Stimulated activated CD8-positive, alpha-beta memory T cell treated with anti-CD3 and anti-CD28 coated beads, Interleukin-2, amount 100 ng/mL, for 1 hour (primary cell): ENCODE measurements at places on chromosomes 11 and 22.

DNA sequence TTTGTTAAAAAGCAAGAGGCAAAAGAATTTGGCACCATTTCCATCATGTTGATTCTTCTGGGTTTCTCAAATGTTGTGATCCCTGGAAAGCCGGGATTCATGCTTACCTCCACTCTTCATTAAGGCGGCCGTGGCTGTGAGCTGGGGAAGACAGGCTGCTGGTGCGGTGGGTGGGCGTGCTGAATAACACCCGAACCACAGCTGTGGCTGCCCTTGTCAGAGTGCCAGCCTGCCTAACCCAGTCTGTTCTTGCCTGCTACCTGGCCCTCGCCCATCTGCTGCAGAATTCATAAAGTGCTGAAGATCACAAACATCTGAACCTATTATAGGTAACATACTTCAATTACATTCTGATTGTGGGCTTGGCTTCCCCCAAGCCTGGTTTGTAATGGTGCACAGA, 95.8 kb upstream of the RCN1 start:
- DNase-seq, result no peak

GRCh38 chr11:70738661-70739060, 340.3 kb downstream of the CTTN start:
- no peak for DNase-seq

- DNase-seq, result peak; percentile 55
These were observed 11.8 kb upstream of the MIEF1 start for GRCh38 chr22:39490135-39490798.

- DNase-seq, result no peak
These were observed 8.6 kb downstream of the ARAP1 start for GRCh38 chr11:72743321-72744221.

GRCh38 chr11:17610085-17610894, 63.2 kb downstream of the OTOG start:
- no peak for DNase-seq

DNA sequence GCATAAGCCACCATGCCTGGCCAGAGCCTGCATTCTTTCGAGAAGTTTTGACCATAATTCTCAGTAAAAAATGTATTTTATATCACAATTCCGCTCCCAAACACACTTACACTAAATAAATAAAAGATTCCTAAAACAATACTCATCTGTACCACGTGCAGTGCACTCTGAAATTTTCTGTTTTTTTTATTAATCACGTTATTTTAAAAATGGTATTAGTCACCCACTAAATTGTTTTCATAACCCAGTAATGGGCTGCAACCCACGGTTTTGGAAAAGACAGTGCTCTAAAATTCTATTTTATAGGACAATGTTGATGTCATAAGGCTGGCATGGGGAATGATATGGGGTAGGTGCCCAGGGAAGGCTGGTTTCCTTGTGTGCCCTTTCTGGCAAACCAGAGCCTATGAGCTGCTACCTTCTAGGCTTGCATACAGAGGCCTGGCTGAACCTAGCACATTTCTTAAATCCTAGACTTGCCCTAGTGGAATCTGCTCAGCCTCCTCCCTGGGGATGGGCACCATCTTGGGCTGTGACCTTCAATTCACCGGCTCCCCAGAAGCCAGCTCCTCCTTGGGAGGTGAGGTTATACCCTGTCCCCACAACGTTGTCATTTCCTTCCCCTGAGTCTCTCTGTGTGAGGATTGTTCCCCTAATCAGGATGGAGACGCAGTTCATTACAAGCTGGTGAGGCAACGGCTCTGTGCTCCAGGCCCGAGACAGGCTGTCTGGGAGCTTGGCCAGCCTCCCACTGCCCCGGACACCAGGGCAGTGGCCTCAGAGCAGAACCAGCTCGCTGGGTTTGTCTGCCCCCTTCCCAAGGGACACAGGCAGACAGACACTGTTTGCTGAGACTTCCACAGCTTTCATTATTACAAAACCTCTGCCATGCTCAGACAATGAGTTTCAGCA, 116.5 kb upstream of the NAV2 start:
- no peak for DNase-seq

DNA sequence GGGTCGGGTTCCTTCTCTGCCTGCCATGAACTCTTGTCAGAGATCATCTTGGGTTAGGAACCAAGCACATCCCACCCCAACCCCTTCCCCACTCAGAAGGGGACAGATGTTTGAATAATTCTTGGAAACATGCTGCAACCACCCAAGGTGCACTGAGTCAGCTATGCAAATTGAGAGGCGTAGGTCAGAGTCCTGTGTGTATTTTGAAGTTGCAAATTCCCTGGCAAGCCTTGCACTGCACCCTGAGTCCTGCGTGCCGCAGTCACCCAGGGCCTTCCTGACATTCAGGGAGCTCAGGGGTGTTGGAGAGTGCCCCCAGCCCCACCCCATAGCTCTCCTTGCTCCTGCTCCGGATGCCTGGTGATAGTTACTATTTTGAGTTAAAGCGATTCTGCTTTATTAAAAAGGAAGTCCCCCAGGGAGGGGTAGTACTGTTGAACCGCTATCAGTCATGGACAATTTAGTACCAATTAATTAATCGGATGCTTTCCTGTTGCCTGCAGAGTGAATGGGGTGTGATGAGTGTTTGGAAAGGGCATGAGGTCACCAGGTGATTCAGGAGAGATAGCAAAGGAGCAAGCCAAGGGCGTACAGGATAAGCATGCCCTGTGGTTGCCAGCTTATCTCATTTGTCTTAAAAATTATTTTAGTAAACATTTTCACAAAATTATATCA, 123.7 kb downstream of the GRIK4 start:
- DNase-seq, result no peak

GRCh38 chr11:73177778-73178539, 35.8 kb upstream of the FCHSD2 start:
- peak; percentile 43 for DNase-seq

GRCh38 chr11:8693010-8693551, 10.5 kb downstream of the RPL27A start:
- no peak for DNase-seq

- no peak for DNase-seq
These were observed 148.1 kb downstream of the DYNC2H1 start for GRCh38 chr11:103257360-103257759.

DNA sequence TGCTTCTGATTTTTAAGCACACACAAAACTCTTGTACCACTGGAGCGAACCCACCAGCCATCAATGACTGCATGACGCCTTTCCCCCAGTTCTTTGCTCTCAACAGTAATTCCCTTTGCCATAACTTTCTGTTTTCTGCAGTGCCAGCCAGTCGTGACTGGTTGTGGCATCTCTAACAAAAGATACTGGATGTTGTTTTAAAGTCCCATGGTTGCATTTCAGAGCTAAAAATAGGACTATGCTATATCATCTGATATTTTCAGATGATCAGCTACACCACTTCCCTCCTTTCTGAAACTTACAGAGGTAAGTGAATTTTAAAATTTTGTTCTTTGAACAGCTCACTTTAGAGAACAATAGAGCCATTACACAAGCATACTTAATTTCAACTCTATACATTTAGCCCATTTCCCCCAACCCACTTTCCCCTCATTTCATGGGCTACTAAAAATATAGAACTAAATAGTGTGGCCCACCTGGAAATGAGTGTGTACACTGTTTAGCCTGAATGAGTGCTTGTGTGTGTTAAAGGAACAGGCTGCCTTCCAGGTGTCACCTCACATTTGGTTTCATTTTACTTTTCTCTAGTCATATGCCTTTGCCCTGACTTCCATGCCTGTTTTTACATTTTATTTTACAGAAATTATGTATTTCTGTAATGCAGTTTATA, 136.9 kb upstream of the ZC3H12C start:
- no peak for DNase-seq

DNA sequence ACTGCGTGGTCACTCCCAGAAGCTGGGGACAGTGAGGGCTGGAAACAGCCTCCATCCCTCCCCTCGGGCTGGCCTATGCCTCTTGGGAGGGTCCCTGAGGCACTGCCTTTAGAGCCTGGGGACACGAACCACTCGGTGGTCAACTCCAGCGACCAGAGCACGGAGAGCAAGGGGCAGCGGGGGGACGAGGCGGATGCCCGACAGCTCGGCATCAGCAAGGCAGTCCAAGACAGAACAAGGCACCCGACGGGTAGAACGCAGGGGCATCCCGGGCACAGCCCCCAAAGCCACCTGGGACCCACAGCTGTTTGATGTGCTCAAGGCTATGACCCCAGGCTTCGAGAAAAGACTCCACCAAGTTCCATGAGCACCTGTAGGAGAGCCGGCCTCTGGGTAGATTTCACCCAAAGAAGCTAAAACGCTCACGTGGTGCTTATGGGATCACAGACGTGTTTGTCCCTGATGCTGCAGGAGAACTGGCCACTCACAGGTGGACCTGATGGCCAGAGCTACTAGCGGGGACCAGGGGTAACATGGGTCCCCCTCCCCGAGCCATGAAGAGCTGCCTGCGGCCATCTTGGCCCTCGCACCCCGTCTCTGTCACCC, 510 bp upstream of the LSP1 start:
- no peak for DNase-seq

GRCh38 chr11:95565724-95566141, 223.8 kb downstream of the FAM76B start:
- no peak for DNase-seq

DNA sequence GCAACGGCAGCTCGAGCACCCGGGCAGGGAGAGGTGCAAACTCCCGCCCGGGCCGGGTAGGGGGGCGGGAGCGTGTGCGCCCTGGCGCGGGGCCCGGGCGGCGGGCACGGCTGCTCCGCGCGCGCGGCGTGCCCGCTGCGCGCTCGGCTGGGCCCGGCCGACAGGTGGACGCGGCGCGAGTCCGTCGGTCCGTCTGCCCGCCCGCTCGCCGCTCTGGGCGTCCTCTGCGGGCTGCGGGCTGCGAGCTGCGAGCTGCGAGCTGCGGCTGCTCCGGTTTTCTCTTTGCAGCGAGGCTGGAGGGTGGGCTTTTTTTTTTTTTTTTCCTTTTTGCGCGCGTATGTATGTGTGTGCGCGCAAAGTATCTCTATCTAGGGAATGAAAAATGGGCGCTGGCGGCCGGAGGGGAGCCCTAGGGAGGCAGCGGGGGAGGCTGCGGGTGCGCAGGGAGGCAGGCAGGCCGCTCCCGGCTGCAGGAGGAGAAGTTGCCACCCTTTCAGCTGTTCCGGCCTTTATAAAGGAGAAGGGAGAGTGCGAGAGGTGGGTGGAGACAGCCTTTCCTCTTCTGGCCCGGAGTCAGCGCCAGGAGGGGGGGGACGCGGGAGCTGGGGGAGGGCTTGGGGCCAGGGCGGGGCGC, at the start of gene PDGFB:
Gene PDGFB, minus strand, starts transcription at position 487 of the 634 bp plus-strand sequence. CDS start 1,019 bp downstream, outside the sequence.
- DNase-seq, result no peak
